ENCODE measurements at places on chromosomes 16 and 17.
A peak's percentile ranks its signal among the peaks of the same experiment; 100 is the strongest.

DNA sequence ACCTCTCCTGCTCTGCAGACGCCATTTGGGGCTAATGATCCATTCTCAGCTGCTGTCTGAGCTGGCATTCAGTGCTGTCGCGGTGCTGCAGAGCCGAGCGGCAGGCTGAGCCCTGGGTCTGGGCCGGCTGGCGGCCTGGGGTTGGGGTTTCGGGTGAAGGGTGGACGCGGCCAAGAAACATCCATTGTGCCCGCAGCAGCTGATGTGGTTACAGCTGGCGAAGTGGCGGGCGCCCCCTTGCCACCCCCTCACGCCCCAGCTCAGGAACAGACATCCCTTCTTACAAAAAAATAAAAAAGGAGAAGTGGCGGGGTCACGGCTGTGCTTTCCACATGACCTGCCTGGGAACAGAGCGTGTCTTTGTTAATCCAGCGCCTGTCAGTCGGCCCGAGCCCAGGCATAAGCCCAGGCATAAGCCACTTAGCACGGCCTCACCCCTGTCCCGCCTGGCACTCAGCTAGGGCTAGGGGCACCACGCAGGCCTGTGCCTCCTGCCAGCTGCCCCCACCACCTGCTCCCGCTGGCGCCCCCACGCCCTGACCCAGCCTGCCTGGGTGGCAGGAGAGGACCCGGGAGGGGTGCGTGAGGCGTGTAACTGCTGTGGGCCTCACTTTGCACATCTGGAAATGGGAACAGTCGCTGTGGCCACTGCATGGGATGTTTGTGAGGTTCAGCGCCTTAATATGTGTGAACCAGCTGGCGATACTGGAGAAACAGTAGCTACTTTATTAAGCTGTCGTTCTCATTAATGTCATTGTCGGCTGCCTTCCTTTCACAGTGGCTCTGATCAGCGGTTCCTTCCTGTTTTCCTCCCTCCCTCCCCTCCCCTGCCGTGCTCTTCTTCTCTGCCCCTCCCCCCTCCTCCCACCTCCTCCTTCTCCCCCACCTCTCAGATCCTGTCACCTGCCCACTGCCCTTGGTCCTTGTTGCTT, 197.7 kb upstream of the CIBAR2 start:
- peak; percentile 90 for DNase-seq

DNA sequence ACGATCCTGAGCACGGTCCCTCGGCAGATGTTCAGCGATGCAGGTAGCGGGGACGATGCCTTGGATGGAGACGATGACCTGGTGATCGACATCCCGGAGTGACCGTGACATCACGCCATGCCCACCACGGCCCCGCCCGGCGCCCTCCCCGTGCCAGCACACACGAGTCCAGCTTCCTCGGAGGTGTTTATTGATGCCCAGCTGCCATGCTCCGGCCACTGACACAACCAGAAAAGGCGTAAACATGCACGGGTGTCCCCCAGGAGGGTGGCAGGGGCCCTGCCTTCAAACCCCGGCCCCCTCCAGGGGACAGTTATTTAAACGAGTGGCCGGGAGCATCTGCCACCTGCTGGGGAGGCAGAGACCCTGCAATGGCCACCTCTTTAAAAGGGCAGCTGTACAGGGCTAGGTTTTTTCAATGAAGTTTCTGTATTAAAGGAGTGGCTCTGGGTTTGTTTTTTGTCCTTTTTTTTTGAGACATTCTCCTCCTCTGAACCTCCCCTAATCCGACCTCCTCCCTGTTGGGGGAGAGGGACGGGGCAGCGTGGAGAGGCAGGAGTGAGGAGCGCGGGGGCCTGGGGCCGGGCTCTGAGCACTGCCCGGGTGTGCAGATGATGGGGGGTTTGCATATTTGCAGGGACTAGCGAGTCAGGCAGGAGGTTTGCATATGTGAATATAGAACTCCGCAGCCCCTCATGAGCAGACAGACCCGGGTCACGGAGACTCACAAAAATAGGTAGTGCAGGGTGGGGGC, 5.3 kb downstream of the DOC2A start:
- DNase-seq = no peak

GRCh38 chr17:77167472-77168306, 26.9 kb downstream of the SEC14L1 start:
- no peak for DNase-seq

DNA sequence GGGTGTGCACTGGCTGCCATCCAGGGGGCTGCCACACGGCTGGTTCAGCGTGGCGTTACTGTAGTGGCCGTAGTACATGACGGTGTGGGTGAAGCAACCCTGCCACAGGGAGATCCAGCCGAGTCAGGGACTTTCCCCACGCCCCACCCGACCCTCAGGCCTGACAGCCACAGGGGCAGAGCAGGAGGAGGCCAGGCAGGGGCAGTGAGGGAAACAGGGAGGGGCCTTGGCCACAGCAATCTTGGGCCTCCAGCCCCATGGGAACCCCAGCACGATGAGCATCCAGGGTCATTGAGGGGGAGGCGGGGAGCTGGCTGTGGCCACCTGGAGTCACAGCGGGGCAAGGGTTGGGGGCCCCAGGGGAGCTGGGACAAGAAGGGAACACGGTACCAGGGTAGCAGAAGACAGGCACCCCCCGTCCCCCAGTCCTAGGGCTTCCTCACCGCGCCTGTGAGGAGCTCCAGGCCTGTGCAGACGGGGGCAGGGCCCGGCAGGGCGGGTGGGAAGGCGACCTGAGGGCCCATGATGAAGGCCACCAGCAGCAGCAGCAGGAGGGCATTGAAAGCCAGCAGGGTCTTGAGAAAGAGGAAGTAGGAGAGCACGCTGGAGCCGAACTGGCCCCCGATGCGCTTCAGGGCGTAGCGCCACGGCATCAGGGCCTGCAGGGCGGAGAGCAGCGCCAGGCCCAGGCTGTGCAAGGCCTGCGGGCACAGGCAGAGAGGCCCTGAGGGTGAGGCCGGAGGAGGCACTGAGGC, 4.3 kb downstream of the TMC6 start:
- DNase-seq = no peak

GRCh38 chr17:66423056-66423955, 120.9 kb downstream of the PRKCA start:
- DNase-seq = no peak

GRCh38 chr16:88379694-88380040, 3.1 kb upstream of the ZNF469 start:
- DNase-seq = no peak

GRCh38 chr17:47696717-47697642, 3.0 kb downstream of the TBKBP1 start:
- no peak for DNase-seq

- DNase-seq = no peak
These were observed 47.4 kb upstream of the NUDT7 start for GRCh38 chr16:77674888-77675287.

GRCh38 chr16:80803339-80804055, 901 bp downstream of the CDYL2 start:
- DNase-seq = no peak

GRCh38 chr17:37068266-37068665, 119.5 kb downstream of the AATF start:
- DNase-seq = no peak

- no peak for DNase-seq
These were observed 85.6 kb downstream of the TTC19 start for GRCh38 chr17:16085066-16085699.

- DNase-seq = no peak
These were observed 104.3 kb upstream of the PSMD7 start for GRCh38 chr16:74192281-74192797.

Measured in caudate nucleus (tissue), 63 donors.